ENCODE measurements at places on chromosomes 13 and 19.

GRCh38 chr19:19354007-19354406 lies 33.4 kb downstream of the MAU2 start:
- DNase-seq = no peak

GRCh38 chr19:49057636-49058234 lies at the start of gene CGB7:
TSS of gene CGB7 (minus strand) at chr19:49057749. CDS start at chr19:49055375, 2,374 bp downstream.
- DNase-seq = peak; percentile 32

GRCh38 chr19:33268162-33268991 lies 34.0 kb downstream of the CEBPA start:
- no peak for DNase-seq

GRCh38 chr13:63554157-63554556 lies 2138.5 kb upstream of the PCDH20 start:
- DNase-seq = no peak

GRCh38 chr13:24212674-24213073 lies 52.2 kb downstream of the SPATA13 start:
- no peak for DNase-seq

GRCh38 chr13:110307767-110308655 lies 927 bp downstream of the COL4A2 start:
- peak; percentile 59 for DNase-seq

GRCh38 chr19:55467236-55468053 lies 2.9 kb upstream of the C19orf85 start:
- no peak for DNase-seq

- DNase-seq = no peak
Observed at GRCh38 chr19:43310221-43310620, 40.9 kb upstream of the PSG9 start.

DNA sequence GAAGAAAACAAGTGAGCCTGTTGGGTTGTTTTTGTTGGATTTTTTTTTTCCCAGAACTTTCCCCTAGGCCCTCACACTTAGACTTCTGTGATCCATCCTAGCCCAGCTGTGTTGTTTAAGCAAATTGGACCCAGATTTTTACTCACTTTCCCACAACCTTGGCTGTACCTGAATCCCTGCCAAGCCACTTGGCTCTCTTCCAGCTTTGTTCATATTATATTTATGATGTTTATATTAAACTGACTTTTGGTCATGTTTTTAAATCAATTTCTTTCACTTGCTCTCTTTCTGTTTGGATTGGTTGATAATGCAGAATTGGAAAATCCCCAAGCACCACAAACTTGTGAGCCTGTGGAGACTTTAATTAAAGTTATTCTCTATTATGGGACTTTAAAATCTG lies 16.6 kb downstream of the OLFM4 start:
- DNase-seq = no peak

DNA sequence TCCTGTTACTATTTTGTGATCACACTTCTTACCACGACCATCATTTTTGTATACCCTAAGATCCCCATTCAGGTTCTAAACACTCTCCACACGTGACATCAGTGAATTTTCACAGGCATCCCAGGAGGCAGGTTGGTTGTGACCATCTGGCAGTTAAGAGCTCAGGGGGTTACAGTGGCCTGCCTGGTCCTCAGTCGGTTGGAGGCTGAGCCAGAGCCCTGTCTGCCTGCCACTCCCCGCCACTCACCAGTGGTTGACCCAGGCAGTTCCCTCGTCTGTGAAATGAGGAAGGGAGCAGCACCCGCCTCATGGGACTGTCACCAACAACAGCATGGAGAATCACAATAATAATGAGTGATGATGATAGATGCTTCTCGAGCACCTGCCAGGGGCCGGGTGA lies 36.4 kb upstream of the EHD2 start:
- DNase-seq = no peak

DNA sequence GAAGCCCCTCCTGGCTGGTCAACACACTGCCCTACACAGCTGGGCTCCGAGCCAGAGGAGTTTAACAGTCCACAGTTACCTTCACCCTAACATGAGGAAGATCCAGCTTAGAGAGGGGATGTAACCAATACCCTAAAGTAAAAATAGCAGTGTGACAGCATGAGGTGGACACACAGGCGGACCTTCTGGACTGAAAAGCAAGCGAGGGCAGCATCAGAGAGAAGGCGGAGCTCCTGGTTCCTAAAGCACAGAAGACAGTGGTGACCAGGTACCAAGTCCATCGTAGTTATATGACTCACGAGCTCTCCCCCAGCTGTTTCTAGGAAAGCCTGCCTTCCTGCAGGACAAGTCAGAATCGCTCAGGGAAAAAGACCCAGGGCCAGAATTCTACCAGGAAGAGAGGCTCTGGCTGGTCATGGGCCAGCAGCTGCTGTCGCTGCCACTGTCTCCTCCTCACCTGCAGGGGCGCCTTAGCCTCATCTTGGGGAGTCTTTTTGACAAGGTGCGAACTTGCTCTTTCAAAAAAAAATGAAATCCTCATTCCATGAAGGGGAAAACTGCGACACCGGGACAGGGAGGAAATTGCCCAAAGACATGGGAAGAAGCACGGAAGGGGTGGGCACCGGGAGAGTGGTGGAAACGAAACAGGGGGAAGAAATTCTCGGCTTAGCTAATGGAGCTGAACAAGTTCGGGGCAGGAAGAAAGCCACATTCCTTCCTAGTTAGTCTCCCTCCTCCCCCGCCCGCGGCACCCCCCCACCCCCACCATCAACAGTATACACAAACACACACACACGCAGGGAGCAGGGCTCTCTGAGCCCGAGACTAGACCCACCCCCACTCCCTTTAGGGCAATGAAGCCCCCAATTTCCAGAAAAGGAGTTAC lies 1.7 kb downstream of the ELL start:
- DNase-seq = peak; percentile 30

GRCh38 chr13:108305655-108306054 lies 36.1 kb downstream of the TNFSF13B start:
- DNase-seq = no peak

GRCh38 chr13:30681843-30682242 lies 53.5 kb upstream of the ALOX5AP start:
- no peak for DNase-seq

DNA sequence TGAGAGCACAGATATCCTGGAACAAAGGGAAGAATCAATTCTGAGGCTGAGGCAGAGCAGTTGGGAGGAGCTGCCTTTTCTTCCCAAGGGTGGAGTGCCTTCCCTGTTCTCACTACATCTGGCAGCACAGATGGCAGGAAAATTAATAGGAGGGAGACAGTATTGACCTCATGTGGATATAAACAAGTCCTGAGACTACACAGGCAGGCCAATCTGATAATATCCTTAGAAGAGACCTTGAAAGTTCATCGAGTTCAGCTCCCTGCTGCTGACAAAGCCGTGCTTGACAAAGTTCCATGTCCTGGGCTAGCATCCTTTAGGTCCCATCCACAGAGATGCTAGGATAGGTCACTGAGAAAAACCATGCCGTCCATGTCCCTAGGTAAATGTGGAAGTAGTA lies 1451.5 kb downstream of the EFNB2 start:
- DNase-seq = no peak

- no peak for DNase-seq
Observed at GRCh38 chr13:28854657-28855056, 34.5 kb downstream of the MTUS2 start.

- DNase-seq = no peak
Observed at GRCh38 chr19:531753-532560, at the start of gene CDC34. TSS of gene CDC34 (plus strand) at chr19:531760. CDS start at chr19:531932, 172 bp downstream.

- peak; percentile 67 for DNase-seq
Observed at GRCh38 chr13:113489549-113490495, 689 bp downstream of the DCUN1D2 start.

DNA sequence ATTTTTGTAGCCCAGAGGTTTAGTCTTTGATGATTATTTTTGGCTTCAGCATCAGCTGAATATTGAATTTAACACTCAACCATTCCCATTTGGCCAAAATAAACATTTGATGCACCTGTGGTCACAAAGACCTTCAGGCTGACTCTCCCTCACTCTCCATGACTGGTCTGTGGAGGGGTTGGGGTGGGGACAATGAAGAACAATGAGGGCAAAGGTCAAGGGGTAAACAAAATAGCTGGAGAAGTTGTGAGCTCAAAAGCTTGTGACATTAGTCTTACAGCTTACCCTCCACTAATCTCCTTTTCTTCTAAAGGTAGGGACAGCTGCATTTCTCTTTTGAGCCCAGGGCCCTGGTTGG lies 86.9 kb downstream of the SLC15A1 start:
- DNase-seq = no peak

GRCh38 chr19:52584736-52585440 lies 14.8 kb downstream of the ZNF701 start:
- no peak for DNase-seq

DNA sequence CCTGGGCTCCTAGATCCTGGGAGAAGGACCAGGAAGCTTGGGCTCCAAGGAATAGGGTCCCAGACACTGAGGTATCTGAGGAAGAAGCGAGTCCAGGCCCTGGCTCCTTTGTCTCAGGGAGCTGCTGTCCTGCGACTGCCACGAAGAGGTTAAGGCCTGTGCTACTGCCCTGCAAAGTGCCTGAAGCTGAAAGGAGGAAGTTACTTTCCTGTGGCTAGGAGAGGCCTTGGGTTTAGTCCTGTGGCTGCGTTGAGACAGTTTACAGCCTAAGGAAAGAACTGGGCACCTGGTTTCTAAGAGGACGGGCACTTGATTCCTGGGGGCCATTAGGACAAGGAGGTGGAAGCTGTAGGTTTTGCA lies 2.8 kb downstream of the MYADM start:
- DNase-seq = no peak

- DNase-seq = no peak
Observed at GRCh38 chr19:1836458-1837221, 11.6 kb downstream of the REXO1 start.

DNA sequence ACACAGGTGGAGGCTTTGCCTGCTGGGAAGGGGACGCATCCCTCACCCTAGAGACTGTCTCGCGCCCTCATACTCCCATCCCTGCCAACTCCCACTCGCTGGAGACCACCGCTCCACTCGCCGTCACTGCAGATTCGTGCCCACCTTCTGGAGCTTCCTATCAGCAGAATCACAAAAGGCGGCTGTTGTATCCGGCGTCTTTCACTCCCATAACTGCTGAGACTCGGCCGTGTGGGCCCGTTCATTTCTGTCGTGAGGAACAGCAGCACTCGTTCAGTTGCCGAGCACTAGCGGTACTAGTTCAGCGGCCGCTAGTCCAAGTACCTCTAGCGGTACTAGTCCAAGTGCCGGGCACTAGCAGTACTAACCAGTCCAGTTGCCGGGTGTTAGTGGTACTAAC lies 124.6 kb upstream of the MCF2L start:
- no peak for DNase-seq

DNA sequence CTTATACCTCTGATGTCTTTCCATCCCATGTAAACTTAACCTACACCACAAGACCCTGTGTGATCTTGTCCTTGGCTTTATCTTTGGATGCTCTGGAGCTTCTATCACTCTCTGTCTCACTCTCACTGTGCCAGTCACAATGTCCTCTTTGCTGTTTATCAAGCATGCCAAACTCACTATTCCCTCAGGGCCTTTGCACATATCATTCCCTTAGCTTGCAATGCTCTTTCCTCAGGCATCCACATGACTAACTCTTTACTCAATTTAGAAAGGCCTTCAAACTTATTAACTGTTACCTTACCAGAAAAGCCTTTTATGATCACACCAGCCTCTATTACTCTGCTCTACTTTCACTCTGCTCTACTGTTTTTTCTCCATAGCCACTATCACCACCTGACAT lies 354.1 kb downstream of the RFC3 start:
- DNase-seq = no peak

GRCh38 chr13:94886191-94886590 lies 173.8 kb upstream of the SOX21 start:
- no peak for DNase-seq

DNA sequence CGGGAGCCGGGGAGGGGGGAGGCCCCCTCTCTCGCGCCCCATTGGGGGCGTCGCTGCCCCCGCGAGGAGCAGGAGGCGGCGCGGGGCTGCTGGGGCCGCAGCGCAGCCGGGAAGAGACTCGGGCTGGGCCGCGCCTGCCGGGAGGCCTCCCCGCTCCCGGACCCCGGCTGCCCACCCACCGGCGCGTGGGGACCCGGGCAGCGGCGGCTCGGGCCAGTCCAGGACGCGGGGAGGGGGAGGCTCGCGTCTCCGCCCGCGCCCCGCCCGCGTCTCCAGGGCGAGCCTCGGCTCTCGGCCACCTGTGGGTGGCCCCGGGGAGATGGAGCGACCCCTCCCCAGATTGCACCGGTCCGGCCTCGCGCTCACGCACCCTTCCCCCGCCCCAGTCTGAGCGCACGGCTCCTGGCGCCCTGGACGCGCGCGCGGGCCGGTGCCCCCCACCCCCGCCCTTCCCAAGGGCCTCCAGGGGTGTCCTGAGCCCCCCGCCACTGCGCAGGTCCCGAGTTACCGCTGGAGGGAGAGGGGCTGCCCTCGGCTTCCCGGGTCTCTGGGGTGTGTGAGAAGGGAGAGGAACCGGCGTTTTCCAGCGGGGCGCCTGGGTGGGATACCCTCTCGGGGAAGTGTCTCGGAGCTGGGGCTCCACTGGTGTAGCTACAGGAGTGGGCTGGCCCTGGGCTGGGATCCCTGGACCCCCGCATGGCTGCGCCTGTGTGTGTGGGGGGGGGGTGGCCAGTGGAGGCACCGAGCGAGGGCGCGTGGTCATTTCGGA lies 645 bp downstream of the PALM start:
- DNase-seq = no peak
